ENCODE measurements at places on chromosomes 4 and X.

DNA sequence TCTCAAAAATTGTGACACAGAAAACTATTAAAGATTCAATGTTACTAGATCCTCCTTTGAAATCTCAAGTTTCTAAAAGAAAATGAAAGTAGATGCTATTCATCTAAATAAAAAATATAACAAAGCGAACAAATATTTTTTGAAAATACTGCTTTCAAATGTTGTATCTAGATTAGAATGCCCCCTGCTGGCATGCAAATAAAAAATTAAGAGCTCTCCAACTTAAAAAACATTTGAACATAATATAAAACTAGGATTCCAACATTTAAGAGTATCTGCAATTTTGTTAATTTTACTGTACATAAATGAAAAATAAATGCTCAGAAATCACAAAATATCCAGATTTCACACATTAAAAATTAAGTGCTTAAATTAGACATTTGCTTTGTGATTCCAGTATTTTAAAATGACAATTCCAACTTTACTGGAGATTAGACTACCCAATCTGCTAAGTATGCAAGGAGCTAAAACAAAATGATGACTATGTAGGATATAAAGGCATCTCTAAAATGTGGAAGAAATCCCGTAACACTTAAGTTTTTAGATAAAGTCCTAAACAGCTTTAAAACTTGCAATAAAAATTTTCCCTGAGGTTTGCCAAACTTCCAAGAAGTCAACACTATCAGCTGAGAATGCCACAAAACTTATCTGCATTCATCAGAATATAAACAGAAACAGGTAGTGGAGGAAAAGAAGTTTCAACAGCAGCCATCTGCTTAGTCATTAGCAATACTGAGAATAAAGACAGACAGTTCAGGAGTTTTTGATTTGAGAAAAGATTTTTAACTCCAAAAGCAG is 32.7 kb downstream of the DHX15 start:
- DNase-seq, result no peak

DNA sequence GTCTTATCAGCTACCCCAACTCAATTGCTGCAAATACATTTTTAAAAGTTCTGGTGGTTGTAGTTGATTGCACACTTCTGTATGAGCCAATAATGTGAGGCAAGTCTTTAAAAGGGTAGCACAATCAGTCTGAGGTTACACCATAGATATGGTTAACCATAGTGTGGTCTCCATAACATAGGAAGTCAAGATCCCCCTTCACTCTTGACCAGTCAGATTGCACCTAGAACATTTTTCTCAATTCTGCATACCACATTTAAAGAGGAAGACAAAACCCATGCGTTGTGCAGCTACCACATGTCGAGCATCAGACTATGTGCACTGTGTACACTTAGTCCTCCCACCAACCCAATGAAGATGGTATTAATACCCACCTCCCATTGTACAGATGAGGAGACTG is 26.5 kb upstream of the CYBB start:
- no peak for DNase-seq

GRCh38 chr4:8215641-8216442 is 16.8 kb downstream of the SH3TC1 start:
- no peak for DNase-seq

- DNase-seq, result no peak
These were observed 81.7 kb downstream of the ZC4H2 start for GRCh38 chrX:64894454-64895038.

GRCh38 chrX:50066318-50066937 is 134.4 kb downstream of the AKAP4 start:
- DNase-seq, result no peak

- no peak for DNase-seq
These were observed 655.0 kb downstream of the GRXCR1 start for GRCh38 chr4:43547561-43547960.

DNA sequence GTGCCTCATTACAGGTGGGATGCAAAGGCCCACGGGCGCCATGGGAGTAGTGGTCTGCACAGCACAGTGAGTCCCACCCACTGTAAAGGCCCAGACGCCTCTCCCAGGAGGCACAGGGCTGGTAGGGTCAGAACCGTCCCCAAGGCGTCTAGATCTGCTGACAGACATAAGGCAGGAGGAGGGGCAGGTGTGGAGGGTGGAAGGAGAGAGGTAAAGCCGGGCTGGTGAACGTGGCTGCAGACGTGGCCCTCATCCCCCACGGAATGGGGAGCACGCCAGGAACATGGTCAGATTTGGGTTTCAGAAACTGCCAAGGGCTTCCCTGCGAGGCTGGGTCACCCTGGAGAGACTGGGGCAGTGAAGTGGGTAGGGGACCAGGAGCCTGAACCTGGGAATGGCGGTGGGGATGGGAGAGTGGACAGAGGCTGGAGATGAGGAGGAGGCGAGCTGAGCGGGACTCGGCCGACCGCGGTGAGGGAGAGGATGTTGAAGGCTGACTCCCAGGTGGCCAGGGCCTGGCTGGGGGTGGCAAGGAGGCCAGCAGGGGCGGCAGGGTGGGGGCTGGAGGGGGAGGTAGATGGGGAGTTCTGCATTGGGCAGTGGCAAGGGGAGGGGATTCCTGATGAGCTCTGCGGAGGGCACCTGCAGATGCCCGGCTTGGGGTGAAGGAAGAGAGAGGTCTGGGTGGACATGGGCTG is 184.9 kb downstream of the AFAP1 start:
- no peak for DNase-seq

GRCh38 chr4:150997141-150997540 is 17.9 kb downstream of the LRBA start:
- DNase-seq, result no peak

DNA sequence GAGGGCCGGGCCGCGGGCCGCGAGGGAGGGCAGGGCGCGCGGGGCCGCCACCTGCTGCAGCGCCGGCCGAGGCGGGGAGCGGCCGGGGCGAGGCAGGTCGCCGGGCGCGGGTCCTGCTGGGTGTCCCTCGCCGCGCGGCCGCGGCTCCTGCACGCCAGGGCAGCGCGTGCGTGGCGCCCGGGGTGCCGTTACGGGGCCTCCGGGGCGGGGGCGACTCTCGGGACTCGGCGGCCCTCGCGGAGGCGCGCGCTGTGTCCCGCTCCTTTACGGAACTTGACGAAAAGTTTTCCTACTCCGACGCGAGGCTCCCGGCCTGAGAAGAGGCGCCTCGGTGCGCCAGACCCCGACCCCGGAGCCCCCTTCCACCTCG is 329 bp downstream of the TBC1D14 start:
- DNase-seq, result no peak

GRCh38 chrX:38636949-38637819 is 75.8 kb downstream of the TSPAN7 start:
- peak; percentile 80 for DNase-seq

- no peak for DNase-seq
These were observed 778 bp downstream of the CASP3 start for GRCh38 chr4:184648313-184649025.

DNA sequence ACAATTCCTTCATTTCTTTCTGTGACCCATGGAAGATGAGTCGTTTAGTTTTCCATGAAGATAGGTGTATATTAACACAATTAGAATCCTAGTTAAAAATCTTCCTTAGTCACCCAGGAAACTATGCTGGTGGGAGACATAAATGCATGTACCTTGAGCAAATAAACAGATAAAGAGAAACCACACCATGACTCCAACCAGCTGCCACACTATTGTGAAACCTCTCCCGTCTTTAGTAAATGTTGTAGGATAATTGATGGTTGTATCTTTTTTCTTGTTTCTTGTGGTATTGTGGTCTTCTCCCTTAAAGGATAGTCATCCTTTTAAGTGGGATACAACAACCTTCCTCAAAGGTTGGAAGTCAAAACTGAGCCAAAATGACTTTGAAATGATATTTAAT is 103.8 kb upstream of the LEF1 start:
- no peak for DNase-seq

- no peak for DNase-seq
These were observed 30.4 kb downstream of the BOD1L1 start for GRCh38 chr4:13597141-13597540.

DNA sequence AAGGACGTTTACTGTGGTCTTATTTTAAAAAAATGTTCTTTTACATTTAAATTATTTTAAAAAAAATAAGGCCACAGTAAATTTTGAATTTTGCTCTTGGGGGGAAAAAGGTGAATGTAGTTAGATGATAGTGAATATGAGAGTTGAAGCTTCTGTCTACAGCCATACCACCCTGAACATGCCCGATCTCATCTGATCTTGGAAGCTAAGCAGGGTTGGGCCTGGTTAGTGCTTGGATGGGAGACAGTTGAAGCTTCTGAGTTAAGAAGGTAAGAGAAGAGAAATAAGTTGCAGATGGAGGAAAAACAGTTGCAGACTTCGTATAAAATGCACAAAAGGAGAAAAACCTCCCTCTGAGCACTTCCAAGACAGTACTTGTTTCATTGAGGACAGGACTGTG is 115.6 kb upstream of the NR3C2 start:
- no peak for DNase-seq

DNA sequence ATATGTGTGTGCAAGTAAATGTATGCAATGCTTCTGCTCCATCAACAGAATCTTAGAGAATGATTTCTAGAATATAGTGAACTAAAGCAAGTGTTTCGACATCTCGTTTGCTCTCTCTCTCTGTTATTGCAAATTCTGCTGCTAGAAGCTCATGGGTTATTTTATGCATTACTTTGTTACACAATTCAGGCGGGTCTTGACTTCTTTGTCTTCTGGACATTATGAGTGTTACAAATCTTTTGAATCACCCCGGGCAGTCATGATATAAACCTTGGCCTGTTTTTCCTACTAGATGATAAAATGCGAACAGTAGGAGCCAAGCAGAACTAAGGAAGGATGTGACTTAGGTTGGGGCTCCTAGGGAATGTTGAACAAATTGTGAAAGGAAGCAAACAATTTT is 166.4 kb upstream of the SFRP2 start:
- no peak for DNase-seq

GRCh38 chr4:57078685-57079521 is 31.3 kb downstream of the IGFBP7 start:
- DNase-seq, result peak; percentile 65

All from NCI-H2171 treated with DMSO at 0.1 percent for 48 hours (cell line).